ENCODE measurements at places on chromosomes 2 and 18.

GRCh38 chr2:85309699-85310321 lies 18.0 kb downstream of the TGOLN2 start:
- DNase-seq = no peak

DNA sequence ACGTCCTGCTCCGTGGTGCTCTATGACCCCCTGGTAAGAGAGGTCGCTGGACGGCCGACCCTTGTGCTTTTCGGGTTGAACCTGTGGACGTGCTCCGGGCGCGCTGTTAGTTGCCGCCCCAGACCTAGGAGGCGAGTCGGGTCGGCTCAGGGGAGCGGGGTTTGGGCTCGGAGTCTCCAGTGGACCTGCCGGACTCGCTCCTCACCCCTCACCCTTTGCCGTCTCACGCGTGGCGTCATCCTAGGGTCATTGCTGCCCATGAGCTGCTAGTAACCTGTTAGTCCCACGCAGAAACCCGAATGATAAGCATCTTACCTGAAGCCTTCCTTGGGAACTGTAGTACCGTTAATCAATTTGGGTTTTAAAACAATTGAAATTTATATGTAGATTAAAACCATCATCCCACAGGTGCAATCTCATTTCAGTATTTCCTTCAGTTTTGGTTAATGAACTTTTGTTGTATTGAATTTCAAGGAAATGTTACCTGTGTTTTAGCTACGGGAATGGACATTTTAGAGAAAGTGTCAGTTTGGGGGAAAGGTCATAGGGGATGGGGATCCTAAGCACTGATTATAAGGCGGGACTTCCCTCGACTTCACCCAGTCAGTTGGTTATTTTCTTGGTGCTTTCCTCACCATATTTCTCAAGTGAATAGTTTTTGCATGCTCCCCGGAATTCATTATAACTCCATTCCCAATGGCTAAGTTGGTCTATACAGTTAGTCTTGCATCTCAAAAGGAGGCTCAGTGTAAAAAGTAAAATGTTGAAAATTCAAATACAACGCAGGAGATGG lies 536 bp downstream of the ELP2 start:
- no peak for DNase-seq

GRCh38 chr2:55703350-55703749 lies 9.7 kb upstream of the PNPT1 start:
- DNase-seq = no peak

- DNase-seq = no peak
Observed at GRCh38 chr18:22510697-22511096, 93.0 kb upstream of the CTAGE1 start.

GRCh38 chr2:33375054-33375453 lies 101.4 kb upstream of the RASGRP3 start:
- DNase-seq = no peak

DNA sequence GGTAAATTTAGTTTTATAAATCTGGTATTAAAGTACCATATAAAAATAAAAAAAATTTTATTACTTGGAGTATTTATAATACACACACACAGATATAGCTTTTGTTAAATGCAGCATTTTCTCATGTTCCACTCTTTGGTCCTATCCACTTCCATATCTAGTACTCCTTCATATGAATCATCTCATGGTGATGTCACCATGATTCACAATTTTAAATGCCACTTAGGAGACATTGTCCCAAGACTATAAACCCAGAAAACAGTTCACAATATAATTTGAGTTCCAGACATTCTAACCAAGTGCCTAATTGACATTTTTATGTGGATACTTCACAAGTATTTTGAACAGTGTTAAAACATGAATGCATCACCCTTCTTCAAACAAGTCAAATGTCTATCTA lies 1398.3 kb downstream of the DSC3 start:
- DNase-seq = no peak

DNA sequence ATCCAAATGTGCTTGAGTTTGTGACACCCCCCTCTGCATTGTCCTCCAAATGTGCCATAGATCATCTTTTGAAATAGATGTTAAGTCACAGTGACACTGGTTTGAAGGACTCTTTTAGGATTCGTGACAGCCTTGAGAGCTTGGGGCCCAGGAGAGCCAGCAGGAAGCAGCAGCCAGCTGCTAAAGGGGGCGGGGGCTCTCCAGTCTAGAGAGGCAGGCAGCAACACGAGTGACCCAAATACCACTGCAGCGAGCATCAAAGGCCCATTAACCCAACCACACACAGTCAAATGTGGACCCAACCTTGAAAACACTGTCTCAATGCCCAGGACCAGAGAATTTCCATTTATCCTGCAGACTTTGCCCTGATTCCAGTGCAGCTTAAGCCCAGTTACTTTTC lies 75.6 kb downstream of the ZBTB7C start:
- no peak for DNase-seq

GRCh38 chr2:145068509-145068908 lies 548.6 kb upstream of the ZEB2 start:
- no peak for DNase-seq

DNA sequence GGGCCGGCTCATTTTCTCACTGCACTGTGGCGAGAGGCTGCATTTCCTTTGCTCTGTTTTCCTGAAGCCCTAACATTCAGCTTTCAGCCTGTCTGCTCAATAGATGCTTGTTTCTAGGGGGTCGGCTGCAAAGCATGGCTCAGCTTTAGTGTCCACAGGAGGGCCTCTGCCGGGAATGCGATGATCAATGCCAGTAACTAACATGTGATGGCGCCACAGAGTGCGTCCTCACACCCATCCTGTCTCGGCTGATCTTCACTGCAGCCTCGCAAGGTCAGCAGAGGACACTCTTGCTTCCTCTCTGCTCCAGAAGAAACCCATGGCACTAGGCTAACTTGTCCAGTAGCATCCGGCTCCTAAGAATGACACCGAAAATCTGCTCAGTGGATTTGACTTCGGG lies 156.4 kb upstream of the PXDN start:
- DNase-seq = peak; percentile 67

DNA sequence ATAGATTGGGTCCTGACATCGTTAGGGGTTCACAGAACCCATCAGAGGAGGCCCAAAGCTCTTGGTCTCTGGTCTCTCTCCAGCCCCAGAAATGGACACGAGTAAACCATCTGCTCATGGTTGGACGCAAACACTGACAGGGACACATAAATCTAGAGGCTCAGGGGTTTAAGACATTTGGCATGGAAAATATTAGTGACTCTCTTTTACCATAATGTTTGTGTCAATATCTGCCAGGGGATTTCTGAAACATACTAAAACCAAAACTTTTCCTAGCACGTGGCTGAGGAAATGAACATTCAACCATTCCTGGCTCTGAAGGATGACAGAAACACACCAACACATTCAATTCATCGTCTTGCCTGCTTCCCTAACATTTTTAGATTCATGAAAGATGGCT lies 226.2 kb downstream of the SP3 start:
- no peak for DNase-seq

GRCh38 chr2:40101131-40101575 lies 322.1 kb upstream of the THUMPD2 start:
- DNase-seq = peak; percentile 81

DNA sequence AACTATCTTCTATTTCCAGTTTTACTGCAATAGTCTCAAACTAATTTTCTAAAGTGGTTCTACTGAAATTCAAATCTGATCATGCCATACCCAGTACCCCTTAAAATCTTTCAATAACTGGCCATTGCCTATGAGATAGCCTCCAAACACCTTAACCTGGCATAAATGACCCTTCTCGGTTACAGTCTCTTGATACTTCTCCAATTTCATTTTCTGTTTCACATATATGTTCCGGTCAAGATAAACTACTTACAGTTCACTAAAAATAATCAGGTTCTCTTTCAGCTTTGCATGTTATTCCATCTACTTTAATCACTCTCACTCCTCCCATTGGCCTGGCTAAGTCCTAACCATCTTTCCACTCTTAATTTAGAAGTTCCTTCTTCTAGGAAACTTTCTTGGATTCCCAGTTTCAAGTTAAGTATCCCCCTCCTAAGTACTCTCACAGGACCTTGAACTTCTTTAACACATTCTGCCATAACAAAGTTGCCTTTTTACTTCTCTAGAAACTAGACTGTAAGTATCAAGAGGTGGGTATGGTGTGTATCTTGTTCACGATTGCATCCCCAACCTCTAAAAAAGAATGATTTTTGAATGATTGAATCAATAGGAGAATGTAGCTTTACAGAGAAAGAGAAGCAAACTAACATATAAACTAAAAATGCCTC lies 110.2 kb upstream of the RBBP8 start:
- no peak for DNase-seq

DNA sequence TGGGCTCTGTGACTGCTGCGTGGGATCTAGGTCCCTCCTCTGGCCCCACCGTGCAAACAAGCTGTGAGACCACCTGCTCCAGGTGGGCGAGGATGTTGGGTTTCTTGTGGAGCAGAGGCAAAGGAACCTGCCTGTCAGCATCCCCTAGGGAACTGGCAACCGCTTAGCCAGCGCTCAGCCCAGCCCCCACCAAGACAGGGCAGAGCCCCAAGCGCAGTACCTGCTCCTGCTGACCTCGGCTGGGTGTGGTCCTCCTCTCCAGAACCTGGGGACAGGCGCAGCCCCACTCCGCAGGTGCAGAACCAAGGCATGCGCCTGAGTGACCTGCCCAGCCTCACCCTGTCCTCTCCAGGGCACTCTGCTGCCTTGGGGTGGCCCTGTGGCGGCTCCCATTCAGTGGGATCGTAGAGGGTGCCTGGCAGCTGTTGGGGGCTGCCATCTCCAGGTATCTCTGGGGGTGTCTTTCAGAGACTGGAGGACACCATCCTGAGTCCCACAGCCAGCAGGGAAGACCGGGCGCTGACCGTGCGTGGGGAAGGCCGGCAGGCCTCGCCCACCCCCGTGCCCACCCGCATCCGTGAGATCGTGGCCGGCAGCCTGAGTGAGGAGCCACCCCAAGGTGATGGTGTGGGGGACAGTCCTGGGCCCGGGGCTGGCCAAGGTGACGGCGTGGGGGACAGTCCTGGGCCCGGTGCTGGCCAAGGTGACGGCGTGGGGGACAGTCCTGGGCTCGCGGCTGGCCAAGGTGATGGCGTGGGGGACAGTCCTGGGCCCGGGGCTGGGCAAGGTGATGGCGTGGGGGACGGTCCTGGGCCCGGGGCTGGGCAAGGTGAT lies 12.3 kb downstream of the CROCC2 start:
- peak; percentile 6 for DNase-seq

- DNase-seq = no peak
Observed at GRCh38 chr2:233209533-233210171, 41.8 kb upstream of the ATG16L1 start.

GRCh38 chr2:194096402-194096801 lies 1560.6 kb upstream of the SLC39A10 start:
- no peak for DNase-seq

GRCh38 chr2:139968588-139968987 lies 1188.4 kb upstream of the NXPH2 start:
- DNase-seq = no peak

GRCh38 chr2:36399050-36399449 lies 43.5 kb downstream of the CRIM1 start:
- DNase-seq = no peak

DNA sequence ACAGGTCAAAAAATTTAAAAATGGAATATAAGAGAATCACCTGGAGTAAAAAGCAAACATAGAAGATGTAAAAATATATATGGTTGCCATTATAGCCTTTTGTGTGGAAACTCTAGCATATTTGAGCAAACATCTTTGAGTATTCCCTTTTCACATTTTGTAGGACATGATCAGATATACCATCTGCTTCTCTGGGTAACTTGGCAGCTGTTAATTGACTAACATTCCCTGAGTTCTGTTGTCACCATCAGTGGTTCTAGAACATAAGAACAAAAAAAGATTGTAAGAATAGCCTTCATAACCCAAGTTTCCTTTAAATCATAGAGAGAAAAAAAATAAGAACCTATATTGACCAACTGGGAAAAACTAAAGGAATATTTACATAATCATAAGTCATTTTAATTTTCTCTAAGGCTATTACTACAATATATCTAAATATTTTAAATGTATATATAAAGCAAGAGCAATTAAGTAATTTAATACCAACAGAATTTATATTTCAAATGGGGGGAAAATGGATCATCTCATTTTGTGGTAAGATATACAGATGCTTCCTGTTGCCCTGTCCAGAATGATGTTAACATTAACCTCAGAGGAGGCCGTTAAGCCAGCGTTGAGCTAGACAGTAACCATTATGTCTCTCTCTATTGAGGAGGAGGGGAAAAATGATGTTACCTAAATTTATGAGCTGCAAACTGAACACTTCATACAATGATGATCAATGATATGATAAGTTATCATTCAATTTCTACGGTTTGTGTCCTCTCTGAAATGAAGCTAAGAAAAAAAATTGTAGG lies 9.8 kb upstream of the INO80D start:
- no peak for DNase-seq

DNA sequence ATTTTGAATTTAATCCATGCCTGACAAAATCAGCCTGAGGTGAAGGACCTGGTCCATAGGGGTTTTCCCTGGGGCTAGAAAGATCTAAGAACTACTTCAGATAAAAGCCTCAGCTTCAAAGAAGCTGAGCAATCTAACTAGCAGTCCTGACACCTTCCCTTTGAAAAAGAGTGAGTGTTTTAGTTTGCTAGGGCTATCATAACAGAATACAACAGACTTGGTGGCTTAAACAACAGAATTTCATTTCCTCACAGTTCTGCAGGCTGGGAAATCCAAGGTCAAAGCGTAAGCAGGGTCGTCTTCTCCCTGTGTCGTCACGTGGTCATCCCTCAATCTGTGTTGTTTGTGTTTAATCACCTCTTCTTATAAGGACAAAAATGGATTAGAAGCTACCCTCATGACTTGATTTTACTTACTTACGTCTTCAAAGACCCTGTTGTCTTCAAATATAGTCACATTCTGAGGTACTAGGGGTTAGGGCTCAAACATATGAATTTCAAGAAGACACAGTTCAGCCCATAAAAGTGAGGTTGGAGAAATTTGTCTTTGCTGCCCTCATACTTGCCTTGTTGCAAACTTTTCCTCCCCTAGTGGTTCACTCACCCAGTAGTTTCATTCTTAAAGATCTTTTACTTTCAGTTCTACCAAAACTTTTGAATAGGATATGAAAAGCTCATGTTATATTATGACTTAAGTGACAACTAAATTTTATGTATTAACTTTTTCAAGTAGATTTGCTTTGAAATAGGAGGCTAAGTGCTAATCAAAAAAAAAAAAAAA lies 673.8 kb downstream of the ARHGAP15 start:
- no peak for DNase-seq

- DNase-seq = peak; percentile 37
Observed at GRCh38 chr2:19652811-19653210, 249.0 kb downstream of the TTC32 start.

DNA sequence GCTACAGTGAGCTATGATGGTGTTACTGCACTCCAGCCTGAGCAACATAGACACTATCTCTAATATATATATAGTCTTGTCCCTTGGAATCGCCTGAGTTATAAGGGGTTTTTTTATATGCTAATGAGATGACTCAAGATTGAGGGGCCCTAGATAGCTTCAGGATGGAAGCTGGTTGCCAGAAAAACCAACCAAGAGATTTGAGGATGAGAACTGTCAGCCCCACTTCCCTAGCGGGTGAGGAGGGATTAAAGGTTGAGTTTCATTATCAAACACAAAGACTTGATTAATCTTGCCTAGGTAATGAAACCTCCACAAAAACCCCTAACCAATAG lies 12.6 kb upstream of the GALM start:
- DNase-seq = no peak
